ENCODE measurements at places on chromosomes 6 and 20.
A peak's percentile ranks its signal among the peaks of the same experiment; 100 is the strongest.

- DNase-seq = no peak
These were observed 253.4 kb downstream of the HACE1 start for GRCh38 chr6:104606361-104606760.

- no peak for DNase-seq
These were observed 4.6 kb downstream of the TMEM181 start for GRCh38 chr6:158564243-158565121.

- no peak for DNase-seq
These were observed 261.9 kb downstream of the CDH26 start for GRCh38 chr20:60219984-60220562.

GRCh38 chr6:119430805-119431204 is 81.2 kb upstream of the MAN1A1 start:
- DNase-seq = no peak

GRCh38 chr6:27138837-27139755 is 108.4 kb upstream of the PRSS16 start:
- DNase-seq = peak; percentile 69

- no peak for DNase-seq
These were observed 100.5 kb upstream of the FOXA2 start for GRCh38 chr20:22684763-22685443.

GRCh38 chr6:37232430-37233017 is 25.0 kb upstream of the TBC1D22B start:
- DNase-seq = no peak

DNA sequence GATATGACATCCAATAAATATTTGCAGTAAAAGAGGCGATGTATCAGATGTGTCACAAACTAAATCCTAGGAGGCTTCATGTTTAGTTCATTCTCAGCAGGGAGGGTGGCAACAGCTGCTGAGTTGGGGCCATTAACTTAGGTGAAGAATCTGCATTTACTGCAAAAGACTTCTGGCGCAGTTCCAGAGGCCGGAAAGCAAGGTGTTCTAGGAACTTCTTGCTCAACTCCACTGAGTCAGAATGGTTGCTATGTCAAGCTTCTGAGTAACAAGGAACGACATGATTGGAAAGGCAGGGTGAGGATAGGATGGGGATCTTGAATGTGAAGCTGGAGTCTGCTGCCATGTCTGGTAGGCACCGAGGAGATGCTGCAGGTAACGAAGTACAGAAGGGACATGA is 11.7 kb downstream of the ADNP start:
- DNase-seq = peak; percentile 13

Measured in NCI-H446 (cell line).